ENCODE measurements at places on chromosomes 12 and 14.
A peak's percentile ranks its signal among the peaks of the same experiment; 100 is the strongest.

DNA sequence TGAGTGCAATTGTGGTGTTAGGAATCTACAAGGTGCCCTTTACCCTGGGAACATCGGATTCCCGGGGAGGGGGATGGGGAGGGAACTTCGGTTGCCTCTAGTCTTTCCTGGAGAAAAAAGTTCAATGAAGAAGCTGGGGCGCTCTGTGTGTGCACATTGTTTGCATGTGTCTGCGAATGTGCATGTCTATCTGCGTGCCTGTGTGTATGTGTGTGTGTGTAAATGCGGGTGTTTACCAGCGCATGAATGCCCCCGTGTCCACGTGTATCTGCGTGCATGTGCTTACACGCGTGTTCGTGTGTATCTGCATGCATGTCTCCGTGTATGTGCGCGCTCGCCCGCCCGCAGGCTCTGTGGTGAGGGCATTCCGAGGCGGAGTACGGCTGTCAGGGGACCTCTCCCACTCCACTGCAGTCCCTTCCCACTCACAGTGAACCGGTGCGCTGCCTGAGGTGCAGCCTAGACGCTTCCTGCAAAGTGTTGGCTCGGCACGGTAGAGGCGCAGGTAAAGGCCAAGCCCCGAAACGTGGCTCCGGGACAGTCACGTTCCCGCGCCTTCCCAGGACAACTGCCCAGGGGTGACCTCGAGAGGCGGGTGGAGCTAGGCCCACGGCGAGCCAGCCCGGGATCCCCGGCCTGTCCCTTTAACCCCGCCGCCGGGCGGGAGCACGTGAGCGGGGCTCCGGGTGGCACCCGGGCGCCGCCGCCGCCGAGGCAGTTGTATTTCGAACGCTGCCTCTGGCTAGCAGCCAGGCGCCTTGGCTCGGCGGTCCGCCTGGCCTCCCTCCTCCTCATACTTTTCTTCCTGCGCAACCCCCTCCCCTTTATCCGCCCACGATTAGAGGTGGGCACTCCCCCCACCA is 539 bp upstream of the HMGA2 start:
- peak; percentile 56 for DNase-seq

GRCh38 chr14:22854963-22855724 is 16.4 kb upstream of the LRP10 start:
- DNase-seq, result no peak

- DNase-seq, result no peak
These were observed 208.1 kb downstream of the PHLDA1 start for GRCh38 chr12:75823475-75823874.

GRCh38 chr12:67910360-67911274 is 78.6 kb upstream of the IFNG-AS1 start:
- DNase-seq, result no peak

GRCh38 chr14:99946652-99947489 is 118.4 kb upstream of the EVL start:
- DNase-seq, result peak; percentile 18

GRCh38 chr12:67590149-67590790 is 58.3 kb upstream of the DYRK2 start:
- no peak for DNase-seq

DNA sequence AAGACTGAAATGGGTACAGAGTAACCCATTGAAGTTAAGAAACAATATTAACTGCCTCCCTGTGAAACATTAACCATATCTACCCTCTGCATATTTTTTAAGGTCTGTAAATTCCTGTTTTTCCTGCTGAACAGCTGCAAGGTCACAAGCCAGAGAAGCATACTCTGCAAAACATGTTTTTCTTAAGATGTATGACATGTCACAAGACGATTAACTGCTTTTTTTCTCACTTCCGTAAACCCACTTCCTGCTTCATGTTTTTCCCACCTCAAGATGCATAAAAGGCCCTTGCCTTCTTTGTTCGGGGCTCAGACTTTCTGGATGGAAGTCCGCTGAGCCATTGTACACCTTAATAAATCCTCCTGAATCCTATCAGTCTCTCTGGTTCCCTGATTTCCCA is 504.7 kb upstream of the MIS18BP1 start:
- DNase-seq, result no peak

- no peak for DNase-seq
These were observed 29.4 kb upstream of the POP5 start for GRCh38 chr12:120610560-120610959.

GRCh38 chr12:69679119-69679518 is 20.0 kb downstream of the BEST3 start:
- DNase-seq, result no peak

- DNase-seq, result no peak
These were observed 4.8 kb upstream of the DGLUCY start for GRCh38 chr14:91108941-91109611.

GRCh38 chr12:30835216-30835615 is 80.5 kb upstream of the CAPRIN2 start:
- no peak for DNase-seq

- no peak for DNase-seq
These were observed 626.0 kb upstream of the SEL1L start for GRCh38 chr14:82159624-82160023.

DNA sequence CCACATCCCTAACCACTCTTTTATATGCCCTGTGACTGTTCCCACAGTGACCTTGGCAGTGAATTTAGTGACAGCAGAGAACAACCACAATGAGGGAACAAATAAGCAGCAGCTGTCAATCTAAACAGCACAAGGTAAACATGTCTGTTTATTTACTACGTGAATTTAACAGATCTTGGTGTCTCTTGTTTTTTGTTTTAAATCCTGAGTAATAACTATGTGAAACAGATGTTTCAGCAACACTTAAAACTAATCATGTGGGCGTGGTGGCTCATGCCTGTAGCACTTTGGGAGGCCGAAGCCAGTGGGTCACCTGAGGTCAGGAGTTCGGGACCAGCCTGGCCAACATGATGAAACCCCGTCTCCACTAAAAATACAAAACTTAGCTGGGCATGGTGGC is 17.0 kb upstream of the CFAP54 start:
- DNase-seq, result no peak

DNA sequence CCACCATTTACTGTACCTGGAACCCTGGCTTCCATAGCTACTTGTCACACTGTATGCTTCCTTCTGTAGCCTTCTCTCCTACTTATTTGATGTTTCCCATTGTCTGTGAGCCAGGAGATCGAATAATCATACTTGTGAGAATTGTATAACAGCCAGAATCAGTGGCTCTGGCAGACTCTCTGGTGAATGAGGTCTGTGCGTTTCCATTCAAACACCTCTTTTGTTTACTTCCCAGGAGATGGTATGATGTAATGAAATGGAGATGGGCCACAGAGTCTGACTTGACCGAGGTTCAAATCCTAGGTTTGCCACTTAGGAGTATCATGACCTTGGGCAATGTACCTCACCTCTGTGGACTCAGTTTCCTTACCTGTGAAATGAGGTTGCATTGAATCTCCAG is 35.7 kb upstream of the CLMN start:
- DNase-seq, result no peak

DNA sequence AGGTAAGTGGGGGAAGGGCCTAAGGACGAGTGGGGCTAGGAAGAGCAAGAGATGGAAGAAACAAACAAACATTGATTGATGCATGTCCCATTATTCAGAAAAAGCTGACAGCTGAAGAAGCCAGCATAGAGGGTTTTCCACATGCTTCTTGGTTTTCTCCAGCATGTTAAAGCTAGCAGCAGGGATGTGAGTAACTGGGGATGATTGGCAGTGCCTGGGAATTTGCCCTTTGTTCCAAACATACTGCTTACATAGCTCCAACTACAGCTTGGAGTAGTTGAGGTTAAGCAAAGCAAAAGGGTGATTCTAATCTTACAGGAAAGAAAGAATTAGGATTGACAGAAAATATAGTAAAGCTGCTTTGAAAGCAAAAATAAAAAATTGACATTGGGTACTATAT is 68.0 kb upstream of the IFNG-AS1 start:
- DNase-seq, result no peak
